Retina (tissue), 1 donor: ENCODE measurements at places on chromosomes 13 and 19.

- DNase-seq = peak; percentile 72
Measured at GRCh38 chr19:10718205-10719196, 622 bp downstream of the DNM2 start.

DNA sequence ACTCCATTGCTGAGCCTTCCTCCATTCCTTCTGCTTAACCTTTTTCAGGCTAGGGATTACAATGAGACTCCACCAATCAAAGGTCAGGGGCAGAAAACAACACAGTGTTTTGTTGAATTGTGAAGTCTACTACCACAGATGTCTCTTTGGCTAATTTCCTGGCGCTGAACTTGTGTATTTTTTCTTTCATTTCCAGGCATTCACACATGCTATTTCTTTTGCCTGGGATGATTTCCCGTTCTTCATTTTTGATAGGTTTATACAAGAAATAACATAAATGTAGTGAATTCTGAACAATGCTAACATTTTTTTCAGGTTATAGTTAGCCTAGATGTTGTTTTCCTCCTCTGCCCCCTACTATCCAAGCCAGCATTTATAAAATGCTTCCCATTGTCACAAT lies 64.3 kb downstream of the OLFM4 start:
- no peak for DNase-seq

DNA sequence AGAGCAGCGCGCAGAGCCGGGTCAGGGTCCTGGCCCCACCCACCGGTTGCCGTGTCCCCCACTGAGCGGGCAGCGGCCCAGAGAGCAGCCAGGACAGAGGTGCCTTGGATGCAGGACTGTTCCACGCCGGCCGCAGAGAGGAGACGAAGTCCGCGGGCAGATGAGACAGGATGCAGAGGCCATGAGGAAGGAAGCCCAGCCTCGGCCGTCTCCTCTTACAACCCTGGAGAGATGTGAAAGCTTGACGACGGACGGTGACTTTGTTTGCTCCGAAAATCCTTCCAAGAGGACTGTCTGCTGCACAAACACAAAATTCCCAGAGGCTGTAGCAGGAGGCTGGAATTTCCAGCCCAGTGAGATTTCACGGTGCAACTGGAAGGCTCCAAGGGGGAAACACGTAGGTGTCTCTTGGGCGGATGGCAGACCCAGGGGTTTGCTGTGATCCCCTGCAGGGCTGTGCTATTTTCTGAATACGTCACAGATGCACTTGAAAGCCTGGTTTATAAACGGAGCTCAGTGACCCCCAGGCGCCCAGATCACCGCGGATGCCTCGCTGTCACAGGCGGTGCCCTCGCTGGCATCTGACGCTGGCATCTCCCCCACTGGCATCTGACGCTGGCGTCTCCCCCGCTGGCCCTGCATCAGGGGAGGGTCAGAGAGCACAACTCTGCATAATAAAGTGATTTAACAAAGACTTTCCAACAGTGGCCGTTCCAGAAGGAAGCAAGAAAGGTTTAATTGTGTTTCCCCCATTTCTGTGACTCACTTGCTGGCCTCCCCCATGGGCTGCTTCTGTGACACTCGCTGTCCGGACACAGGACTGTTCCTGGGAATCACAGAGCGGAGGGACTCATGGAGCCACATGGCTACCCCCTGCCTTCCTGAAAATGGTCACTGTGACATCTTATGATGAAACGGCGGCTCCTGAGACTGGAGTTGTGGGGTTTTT lies 62.0 kb upstream of the C13orf46 start:
- peak; percentile 69 for DNase-seq

DNA sequence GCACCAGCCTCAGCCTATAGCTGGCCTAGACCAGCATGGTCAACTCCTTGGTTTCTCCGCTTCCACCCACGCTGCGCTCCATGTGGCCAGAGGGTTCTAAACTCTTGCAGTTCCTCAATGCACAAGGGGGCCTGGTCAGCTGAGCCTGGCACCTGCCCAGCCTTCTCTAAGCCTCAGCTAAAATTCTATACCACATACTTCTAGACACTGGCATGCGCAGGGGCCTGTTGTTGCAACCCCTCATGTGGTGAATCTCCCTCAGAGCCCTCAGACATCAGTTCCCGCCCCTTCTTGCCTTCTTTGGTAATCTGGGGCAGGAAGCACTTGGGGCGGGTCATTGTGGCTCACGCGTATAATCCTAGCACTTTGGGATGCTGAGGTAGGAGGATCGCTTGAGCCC lies 19.7 kb upstream of the LDLR start:
- DNase-seq = no peak

DNA sequence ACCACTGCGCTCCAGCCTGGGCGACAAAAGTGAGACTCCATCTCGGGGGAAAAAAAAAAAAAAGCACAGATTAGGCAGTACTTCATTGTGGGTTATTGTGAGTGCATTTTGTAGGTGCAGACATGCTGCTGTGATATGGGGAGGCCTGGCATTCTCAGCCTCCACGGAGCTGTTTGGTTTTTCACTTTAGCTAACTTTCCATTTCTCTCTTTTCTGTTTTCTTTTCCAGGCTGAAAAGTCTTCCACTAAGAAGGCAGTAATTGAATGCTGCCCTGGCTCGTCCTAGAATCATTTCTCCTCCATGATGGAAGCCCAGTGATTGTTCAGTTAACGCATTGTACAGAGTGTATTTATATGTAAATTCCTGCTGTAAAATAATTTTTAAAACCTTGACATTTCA lies 2.0 kb upstream of the WDR88 start:
- DNase-seq = no peak

DNA sequence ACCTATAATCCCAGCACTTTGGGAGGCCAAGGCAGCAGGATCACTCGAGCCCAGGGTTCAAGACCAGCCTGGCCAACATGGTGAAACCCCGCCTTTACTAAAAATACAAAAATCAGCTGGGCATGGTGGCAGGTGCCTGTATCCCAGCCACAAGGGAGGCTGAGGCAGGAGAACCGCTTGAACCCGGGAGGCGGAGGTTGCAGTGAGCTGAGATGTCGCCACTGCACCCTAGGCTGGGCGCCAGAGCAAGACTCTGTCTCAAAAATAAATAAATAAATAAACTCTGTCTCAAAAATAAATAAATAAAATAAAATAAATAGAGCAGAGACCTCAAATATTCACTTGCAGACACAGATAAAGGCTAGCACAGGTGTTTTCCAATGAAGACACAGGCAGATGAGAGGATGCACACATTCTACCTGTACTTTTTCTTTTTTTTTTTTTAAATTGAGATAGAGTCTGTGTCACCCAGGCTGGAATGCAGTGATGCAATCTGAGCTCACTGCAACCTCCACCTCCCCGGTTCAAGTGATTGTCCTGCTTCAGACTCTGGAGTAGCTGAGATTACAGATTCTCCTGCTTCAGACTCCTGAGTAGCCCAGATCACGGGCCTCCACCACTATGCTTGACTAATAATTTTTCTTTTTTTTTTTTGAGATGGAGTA lies 2.7 kb upstream of the RPS16 start:
- DNase-seq = no peak

GRCh38 chr19:12668932-12669269 lies 2.3 kb downstream of the WDR83 start:
- DNase-seq = no peak

- no peak for DNase-seq
Measured at GRCh38 chr19:51256155-51256625, 5.3 kb downstream of the SIGLECL1 start.

GRCh38 chr19:31312009-31312676 lies 37.1 kb downstream of the TSHZ3 start:
- DNase-seq = no peak

DNA sequence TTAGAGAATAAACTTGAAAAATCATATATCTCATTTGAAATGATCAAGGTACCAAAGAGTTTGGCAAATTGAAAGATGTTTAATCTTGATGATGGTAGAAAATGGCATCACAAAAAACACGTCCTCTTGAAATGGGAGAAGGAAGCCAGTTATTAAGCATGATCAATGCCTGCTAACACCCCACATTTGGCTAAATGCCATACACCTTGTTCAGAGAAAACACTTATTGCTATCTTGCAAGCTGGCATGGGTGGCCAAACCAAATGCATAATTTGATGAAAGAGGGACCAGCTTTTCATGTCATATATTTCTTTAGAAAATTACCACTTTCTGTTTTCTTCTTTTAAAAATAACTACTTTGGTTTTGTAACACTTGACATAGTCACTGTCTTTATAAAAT lies 141.3 kb downstream of the ZAR1L start:
- DNase-seq = no peak

- DNase-seq = no peak
Measured at GRCh38 chr13:42369071-42369797, 97.3 kb downstream of the AKAP11 start.

DNA sequence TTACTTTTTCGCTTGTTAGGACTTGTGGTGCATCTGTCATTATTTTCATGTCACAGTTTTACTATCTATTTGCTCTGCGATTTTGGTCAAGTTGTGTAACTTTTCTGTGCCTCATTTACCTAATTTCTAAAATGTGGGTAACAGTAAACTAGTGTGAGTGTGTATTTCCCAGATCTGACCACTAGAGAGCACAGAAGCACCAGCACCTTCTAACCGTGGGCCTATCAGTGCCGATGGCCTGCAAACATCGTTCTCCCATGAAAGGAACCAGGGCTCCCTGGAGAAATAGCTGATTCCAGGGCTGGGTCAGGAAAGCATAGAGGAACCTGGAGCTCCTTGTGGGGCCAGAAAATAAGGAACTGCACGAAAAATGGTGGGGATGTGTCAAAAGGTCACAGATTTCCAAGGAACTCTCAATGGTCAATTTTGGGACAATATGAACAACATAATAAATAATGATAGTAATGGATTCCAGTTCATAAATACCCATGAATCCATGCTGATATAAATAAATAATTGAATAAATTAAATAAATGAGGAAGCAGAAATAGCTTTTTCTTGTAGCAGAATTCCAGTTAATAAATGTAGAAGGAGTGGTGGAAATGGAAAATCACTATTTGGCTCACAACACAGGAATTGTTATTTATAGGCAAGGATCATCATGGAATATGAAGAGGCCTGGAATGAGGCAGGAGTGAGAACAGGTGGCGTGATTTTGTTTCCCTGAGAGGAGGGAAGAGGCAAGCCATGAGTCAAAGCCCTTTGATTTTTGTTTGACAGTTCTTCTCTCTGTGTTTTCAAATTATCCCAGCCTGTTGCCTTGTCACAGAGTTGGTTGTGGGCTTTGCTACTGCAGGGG lies 31.1 kb downstream of the CEACAM8 start:
- peak; percentile 32 for DNase-seq

GRCh38 chr19:45901432-45901911 lies 941 bp downstream of the MYPOP start:
- DNase-seq = peak; percentile 55

- DNase-seq = no peak
Measured at GRCh38 chr13:73167028-73167820, 108.4 kb downstream of the KLF5 start.

DNA sequence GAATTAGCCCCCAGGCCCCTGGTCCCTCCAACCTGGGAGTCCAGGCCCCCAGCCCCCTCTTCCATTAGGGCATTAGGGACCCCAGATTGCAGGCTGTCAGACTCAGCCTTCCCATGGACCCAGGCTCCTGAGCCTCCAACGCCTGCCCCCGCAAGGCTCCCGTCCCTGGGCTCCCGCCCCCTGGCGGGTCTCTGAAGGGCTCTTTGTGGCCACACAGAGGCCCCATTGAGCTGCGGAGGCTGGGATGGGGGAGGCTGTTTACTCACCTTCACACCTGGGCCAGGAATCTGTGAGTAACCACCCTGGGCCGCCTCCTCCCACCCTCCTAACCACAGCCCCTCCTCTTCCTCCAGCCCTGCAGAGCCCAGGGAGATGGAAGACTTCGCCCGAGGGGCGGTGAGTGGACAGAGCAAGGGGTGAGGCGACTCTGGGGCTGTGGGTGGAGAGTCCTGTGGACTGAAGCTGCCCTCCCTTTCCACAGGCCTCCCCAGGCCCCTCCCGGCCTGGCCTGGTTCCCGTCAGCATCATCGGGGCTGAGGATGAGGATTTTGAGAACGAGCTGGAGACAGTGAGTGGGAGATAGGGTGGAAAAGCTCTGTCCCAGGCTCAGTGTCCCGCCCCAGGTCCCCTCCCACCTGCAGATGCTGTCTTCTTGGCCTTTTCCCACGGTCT lies 4.9 kb downstream of the ARHGEF1 start:
- no peak for DNase-seq

DNA sequence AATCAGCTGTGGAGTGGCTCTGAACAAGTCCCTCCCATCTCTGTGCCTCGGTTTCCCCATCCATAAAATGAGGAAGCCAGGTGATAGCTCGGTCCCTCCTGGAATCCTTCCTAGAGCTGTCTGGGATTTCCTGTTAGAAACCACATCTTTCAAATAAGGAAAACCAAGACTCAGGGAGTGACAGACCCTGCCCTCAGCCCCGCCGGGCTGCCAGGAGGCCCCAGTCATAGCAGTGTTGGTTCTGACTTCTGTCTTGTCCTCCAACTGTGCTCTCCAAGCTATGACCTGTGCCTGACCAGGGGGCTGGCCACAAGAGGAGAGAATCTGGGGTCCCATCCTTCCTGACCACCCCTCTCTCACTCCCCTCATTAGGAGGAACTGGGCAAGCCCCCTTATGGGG lies 1.1 kb upstream of the SHD start:
- peak; percentile 46 for DNase-seq

- no peak for DNase-seq
Measured at GRCh38 chr19:17125728-17126677, 50.4 kb downstream of the MYO9B start.

DNA sequence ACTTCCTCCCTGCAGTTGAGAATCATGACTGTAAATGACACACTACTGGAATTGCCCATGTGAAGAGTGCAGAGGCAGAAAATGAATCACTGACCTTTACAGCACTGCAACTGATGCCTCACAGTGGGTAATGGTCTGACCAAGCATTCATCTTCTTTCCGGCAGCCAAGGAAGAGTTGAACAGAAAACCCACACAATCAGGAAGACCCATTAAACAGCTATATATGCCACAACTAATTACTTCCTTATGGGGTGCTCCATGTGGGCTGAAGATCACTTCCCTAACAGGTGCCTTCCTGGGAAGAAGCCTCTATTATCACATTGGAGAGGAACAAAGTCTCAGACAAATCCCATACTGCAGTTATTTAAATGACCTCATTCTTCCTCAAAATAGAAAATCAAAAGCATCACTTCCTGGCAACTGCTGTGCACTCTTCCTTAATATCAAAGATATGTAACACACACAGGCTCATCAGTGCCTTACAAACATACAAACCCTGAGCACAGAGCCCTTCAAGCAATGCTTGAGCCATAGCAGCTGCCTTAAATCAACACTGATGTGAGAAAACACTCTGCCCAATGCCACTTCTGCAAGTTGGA lies 45.8 kb downstream of the RUBCNL start:
- DNase-seq = no peak

- no peak for DNase-seq
Measured at GRCh38 chr13:59843040-59843439, 320.7 kb downstream of the DIAPH3 start.

DNA sequence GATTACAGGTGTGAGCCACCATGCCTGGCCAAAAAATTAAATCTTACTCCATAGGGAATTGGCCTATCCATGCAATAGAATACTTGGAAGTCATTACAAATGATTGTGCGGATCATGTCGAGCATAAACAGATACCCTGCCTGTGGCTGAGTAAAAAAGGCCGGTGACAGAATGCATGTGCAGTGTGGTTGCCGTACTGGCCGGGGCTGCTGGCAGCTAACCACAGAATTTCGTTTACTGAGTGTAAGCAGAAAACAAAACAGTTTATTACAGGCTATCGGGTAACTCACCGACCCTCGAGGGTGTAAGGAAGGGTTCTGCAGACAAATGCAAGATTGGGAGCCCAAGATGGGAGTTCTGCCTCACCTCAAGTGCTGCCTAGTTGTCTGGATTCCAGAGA lies 127.7 kb downstream of the ZIC5 start:
- DNase-seq = no peak
